Left kidney (tissue), 8 donors: ENCODE measurements at places on chromosomes 7 and 10. TPM values are rescaled to one million over a fixed set of nuclear protein-coding genes. Genes with fewer than 3 reads are reported as not detected.

- DNase-seq, result no peak
Observed at GRCh38 chr7:13155188-13155587, 467.8 kb downstream of the ARL4A start.

GRCh38 chr7:85111761-85112160, 75.1 kb downstream of the SEMA3D start:
- DNase-seq, result no peak

GRCh38 chr7:151060416-151061212, 1.2 kb downstream of the SLC4A2 start:
- no peak for DNase-seq

DNA sequence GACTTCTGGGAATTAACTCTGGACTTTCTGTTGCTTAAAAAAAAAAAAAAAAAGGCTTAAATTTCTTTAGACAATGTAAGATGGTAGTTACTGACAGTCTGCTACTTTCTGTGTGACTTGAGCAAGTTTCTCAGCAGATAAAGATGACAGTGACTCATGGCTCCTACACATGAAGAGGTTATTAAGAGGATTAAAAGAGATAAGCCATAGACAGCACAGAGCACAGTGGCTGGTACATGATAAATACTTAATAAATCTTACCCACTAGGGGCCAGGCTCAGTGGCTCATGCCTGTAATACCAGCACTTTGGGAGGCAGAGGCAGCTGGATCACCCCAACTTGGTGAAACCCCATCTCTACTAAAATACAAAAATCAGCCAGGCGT, 174.8 kb downstream of the JAZF1 start:
- no peak for DNase-seq

DNA sequence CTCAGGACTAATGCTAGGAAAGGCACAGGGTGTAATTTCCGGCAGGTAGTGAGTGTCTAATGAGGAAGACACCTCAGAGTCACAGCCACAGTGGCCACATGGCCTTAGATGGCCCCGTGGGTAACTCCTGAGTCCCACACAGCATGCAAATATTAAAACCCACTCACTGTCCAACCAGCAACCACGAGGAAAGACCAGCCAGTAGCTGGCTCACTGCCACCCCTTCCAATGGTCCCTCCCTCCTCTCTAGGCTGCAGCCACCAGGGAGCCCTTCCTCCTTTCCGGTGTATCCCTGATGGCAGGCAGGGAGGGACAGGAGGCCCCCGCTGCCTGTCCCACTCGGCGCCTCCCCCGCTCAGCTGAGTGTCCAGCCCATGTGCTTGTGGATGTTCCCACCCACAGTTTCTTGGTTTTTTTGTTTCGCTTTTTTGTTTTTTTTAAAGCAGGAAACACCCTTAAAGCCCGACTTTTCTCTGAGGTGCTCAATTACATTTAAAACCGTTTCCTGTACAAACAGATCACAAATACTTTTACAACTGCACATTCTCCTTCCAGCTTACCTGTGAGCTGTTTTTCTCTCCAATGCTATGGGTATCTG, 9.2 kb downstream of the BNIP3 start:
- DNase-seq, result peak; percentile 61

- no peak for DNase-seq
Observed at GRCh38 chr7:97005183-97006054, at the start of gene DLX6. DLX6 (plus strand) TSS chr7:97005553; CDS start chr7:97005978, 425 bp downstream.

GRCh38 chr10:48765039-48765438, 80.4 kb downstream of the WDFY4 start:
- no peak for DNase-seq

DNA sequence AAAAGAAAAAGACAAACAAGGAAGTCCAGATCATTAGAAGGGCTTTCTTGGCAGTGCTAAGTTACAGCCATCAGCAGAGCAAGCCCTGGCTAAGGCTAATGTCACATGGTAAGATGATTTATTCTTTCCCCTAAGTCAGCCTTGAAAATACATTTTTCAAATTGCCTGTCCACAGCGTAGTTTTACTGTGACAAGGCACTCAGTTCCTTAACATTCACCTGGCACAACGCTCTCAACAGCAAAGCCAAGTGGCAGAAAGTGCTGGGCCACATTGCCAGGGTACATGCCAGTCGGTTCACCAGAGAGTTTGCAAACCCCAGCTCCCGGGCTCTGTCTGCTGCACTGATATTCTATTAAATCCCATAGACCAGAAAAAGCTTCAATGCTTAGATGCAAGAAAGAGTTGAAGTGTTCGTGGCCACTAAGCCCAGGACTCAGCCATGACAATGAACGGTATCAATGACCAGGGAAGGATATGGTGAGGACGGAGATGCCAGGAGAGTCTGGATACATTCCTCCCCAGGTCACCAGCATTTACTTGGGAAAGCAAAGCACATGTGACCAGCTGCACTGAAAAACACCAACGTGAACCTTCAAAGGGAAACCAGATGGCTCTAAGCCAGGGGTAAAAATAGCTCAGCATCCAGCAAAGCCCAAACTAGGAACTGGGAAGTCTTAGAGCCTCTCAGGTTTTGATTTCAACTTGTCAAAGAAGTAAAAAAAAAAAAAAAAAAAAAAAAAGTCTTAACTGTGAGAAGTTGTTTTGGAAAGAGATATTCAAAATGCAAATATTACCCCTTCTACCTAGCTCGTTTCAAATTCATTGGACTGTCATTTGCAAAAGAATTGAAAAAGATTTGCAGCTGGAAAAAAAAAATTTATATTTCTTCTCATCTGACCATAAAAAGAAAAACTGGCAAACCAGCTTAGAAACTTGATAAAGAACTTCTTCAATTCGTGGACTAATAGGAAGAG, 23.9 kb upstream of the MPP7 start:
- DNase-seq, result peak; percentile 30

Gene FAM24A
- polyA plus RNA-seq, result not detected

Gene TMEM140
- polyA plus RNA-seq, result 25.9 TPM

Gene HECW1
- 9.4 TPM for polyA plus RNA-seq

Gene CTBP2
- polyA plus RNA-seq, result 83.5 TPM

Gene UCN3
- polyA plus RNA-seq, result 1.0 TPM
